CD4-positive, alpha-beta T cell treated with Interleukin-4 for 1 hour (primary cell): ENCODE measurements at places on chromosomes 13 and 19.
A peak's percentile ranks its signal among the peaks of the same experiment; 100 is the strongest.

DNA sequence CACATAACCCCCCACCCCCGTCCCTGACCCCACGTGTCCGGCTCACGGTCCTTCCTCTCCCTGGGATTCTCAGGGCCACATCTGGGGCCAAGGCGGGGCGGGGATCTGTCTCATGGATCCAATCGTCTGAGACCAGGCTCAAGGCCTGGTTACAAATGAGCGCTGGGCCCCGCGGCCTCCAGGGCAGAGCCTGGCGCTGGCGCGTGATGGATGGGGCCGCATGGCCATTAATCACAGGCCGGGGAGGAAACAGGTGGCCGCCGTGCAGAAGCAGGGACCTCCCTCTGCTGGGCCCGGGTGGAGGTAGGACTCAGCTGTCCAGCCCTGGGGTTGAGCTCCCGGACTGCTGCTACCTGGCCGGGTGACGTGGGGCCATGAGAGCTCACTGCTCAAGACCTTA lies 5.8 kb upstream of the TLE5 start:
- DNase-seq = no peak

GRCh38 chr13:48233889-48234488 lies 983 bp downstream of the ITM2B start:
- no peak for DNase-seq

DNA sequence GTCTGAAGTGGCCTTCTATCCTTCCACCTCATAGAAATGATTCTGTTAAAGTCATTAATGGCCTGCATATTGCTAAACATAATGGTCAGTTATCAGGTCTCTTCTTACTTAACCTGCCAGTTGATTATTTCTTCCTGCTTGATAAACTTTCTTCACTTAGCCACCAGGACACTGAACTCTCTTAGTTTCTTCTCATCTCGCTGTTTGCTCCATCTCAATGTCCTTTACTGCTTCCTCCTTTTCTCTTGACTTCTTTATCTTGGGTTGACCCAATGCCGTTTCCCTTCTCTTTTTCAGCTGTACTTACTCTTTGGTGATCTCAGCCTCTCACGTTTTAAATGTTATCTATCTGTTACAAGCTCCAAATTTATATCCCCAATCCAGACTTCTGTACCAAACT lies 17.1 kb upstream of the CLC start:
- DNase-seq = no peak

GRCh38 chr13:109781384-109782065 lies 4.9 kb downstream of the IRS2 start:
- DNase-seq = no peak

- peak; percentile 29 for DNase-seq
Measured at GRCh38 chr13:32783067-32783466, 196.8 kb downstream of the PDS5B start.

GRCh38 chr13:79647533-79647932 lies 166.6 kb downstream of the NDFIP2 start:
- no peak for DNase-seq

- DNase-seq = no peak
Measured at GRCh38 chr19:47417107-47417745, 2.1 kb downstream of the MEIS3 start.

GRCh38 chr19:7618348-7618747 lies 11.0 kb downstream of the XAB2 start:
- DNase-seq = no peak

DNA sequence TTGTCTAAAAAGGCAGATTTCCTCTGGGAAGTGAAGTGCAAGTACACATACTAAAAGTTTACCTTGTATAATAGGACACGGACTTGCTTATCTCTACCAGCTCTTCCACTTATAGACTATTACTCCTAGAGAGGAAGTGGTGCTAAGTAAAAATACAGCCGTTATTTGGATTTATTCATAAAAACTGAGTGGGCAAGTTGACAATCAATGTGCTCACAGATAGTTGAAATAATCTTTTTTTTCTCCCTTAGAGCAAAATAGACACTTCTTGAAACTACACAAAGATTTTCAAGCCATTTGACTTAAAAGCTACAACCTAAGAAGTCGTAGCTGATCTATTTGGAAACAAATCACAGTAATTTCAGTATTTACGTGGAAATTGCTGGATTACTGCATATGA lies 2584.7 kb upstream of the PCDH20 start:
- no peak for DNase-seq
